NCI-H2081 (cell line): ENCODE measurements at places on chromosomes 1 and 21.

GRCh38 chr1:30745834-30746208 lies 11.8 kb downstream of the LAPTM5 start:
- no peak for DNase-seq

- no peak for DNase-seq
These were observed 1183.7 kb upstream of the PRMT6 start for GRCh38 chr1:105872817-105873216.

DNA sequence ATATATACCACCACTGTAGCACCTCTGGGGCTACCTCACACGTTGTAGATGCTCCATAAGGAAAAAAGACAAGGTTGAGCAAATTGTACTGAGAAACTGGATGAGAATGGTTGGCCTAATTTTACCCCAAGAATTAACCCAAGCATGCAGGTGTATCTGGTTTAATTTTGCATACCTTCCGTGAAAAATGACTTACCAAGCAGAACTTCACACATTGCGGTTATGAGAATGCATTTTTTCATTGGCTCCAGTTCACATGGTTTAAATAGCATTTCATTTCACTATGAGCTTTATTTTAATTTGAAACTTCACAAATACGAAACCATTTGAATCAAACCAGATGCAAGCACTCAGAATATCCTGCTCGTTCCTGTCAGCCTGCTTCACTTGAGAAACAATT lies 512.2 kb downstream of the LTN1 start:
- no peak for DNase-seq

- DNase-seq = peak; percentile 13
These were observed 5.3 kb downstream of the PLXNA2 start for GRCh38 chr1:208238710-208239472.

- peak; percentile 23 for DNase-seq
These were observed 10.5 kb downstream of the FOXJ3 start for GRCh38 chr1:42324398-42325013.

DNA sequence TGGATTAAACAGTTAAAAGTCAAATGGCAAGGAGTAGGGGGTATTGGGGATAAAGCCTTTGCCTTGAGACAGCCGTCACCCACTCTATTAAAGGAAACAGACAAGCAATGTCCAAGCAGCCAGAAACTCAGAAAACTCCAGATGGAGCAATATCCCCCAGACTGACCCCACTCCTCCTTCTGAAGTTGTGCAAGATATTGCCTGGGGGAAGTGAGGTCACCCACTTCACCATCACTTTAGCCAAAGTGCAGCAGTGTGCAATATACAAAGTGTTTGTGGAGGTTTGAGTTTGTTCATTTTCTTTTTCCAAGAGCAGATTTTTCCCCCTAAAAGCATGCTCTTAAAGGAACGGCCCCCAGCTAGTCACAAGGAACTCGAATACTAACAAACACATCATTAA lies 125.1 kb downstream of the ETS2 start:
- no peak for DNase-seq

DNA sequence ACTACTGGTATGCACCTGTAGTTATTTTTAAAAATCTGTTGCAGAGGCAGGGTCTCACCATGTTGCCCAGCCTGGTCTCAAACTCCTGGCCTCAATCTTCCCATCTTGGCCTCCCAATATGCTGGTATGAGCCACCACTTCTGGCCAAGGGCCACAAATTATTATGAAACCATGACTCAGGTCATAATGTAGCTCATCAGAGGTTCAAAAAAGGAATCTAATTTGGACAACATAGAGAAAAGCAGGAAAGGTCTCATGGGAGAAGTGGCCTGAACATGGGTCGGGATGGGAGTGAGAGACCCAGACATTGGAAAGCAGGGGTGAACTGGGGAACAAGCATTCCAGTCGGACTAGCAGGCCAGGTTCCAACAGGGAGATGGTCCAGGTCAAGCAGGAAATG lies 45.2 kb upstream of the C1orf198 start:
- no peak for DNase-seq

DNA sequence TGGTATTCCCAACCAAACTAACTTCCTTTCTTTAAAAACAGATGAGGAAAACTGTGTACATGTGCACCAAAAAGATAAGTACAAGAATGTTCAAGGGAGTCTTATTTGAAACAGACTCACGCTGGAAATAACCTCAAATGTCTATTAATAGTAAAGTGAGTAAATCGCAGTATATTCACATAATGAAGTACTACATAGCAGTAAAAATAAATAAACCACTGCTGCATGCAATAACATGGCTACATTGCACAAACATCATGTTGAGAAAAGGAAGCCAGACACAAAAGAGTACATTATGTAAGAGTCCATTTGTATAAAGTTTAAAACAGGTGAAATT lies 5.2 kb upstream of the DENND2D start:
- DNase-seq = no peak

GRCh38 chr1:54157401-54157800 lies 4.6 kb upstream of the CDCP2 start:
- no peak for DNase-seq

- no peak for DNase-seq
These were observed 1.4 kb downstream of the FAM131C start for GRCh38 chr1:16072095-16072494.

- no peak for DNase-seq
These were observed 170.3 kb upstream of the DMRTA2 start for GRCh38 chr1:50593515-50593914.

DNA sequence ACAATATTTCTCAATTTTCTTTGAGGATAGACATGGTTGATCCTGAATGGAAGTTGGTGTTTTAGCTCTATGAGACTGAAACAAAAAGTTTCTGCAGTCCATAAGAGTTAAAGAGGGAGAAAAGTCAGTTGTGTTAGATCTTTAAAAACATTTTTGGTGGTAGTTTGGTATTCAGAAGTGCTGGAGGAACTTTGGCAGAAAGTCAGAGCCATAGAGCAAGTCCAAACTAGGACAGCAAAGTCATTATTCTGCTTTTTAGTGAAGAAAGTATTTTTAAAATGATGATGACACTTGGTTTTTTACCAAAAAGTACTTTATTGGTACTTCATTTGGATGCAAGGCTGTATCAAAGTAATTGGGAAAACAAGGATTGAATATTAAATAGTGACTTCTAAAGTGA lies 41.8 kb downstream of the FNBP1L start:
- DNase-seq = no peak

DNA sequence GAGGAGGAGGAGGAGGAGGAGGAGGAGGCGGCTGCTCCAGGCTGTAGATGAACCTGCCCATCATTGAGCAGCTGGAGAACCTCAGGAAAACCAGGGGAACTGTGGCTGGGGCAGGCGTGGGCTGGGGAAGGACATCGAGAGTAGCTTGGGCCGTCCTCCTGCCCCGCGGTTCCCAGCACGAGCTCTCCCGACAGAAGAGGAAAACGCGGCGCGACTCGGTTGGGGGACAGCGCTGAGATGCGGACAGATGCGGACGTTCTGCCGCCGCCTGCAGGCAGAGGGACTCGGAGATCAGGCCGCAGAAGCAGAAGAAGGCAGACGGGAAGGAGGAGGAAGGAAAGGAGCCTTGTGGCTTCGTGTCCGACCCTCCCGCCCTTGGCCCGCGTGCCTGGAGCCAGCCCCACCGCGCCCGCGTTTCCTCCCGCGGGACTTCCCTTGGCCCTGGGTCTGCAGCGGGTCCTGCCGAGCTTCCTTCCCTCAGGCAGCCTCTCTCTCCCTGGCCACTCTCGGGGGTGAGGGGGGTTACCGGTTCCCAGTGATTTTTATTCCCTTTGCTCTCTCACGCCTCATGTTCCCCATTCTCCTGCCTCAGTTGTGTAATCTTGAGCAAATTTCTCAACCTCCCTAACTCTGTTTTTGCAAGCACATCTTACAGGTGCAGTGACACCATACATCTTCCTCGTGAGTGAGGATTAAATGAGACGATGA lies 1.7 kb upstream of the TNFRSF9 start:
- no peak for DNase-seq

GRCh38 chr1:4275083-4275482 lies 375.0 kb upstream of the C1orf174 start:
- DNase-seq = no peak
